ENCODE measurements at places on chromosomes 4 and X.

DNA sequence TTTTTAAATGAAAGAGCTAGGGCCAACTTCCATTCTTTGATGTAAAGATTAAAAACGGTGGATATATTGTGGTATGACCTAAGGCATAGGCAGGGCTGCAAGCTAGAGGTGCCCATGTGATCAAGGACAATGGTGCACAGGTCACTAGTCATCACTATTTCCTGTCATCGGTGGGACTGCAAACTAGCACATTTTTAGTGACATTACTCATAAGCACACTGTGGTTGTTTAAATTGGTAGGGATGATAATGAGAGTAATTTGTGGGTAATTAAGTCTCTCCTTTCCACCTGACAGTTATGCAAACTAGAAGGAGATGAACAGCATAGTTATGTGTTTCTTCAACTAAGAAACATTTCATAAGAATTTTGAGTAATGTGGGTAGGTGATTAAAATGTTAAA is 85.4 kb downstream of the GPRIN3 start:
- DNase-seq: no peak

DNA sequence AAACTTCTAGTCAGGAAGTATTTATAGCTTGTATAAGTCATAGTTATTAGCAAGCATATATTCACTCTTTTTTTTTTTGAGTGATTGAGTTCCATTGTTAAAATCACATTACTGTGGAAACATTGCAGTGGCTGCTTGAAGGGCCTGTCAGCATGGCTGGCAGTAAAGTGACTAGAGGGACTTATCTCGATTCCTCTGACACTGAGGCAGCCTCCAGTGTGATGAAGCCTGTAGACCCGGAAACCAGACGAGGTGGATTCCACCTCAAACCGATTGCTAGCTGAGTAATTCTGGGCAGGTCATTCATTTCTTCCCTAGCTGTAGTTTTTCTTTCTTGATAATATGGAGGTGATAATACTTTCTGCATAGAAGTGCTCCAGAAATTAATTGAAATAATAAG is 4.7 kb downstream of the FAM149A start:
- DNase-seq: no peak

DNA sequence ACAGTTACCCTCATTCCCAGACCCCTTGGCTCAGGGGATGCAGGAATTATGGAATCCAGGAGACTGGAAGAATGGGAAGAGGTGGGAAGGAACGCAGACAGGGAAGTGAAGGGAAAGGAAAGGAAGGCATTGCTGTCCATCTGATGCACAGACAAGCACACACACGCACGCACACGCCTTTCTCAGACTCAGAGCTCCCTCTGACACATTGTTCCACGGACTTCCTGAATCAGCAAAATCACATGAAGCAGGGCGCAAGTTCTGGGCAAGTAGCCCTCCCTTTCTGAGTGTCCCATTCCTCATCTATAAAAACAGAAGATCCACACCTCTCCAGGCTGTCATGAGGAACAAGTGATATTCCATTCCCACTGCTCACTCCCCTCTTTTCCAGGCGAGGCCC is 13.2 kb downstream of the IQSEC2 start:
- no peak for DNase-seq

GRCh38 chr4:130591091-130591490 is 1495.1 kb downstream of the C4orf33 start:
- DNase-seq: no peak

DNA sequence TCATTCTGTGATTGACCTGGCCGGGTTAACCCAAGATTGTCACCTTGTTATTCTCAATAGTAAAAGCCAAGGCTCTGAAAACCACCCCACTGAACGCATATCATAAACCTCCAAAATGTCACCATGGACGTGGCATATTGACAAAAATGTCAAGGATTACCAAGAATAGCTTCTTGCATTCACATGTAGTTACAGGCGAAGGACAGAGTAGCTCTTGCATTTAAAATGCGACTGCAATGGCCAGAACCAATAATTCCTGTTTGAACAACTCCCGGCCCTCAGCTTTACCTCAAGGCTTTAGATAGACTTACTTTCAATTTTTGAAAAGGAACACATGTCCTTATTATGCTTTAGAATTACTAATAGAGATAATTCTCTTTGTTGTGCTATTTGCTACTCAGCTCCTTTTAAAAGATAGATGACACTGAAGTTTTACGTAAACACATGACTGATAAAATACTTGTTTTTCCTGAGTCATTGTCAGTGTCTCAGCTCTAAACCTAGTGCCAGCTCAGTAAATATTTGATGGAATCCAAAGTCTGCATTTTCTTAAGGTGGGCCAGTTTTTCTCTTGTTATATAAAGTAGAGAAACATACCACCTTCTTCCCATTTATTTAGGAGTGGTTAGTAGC is 66.3 kb downstream of the CLDN34 start:
- DNase-seq: no peak

GRCh38 chr4:4990857-4991540 is 28.3 kb downstream of the CYTL1 start:
- DNase-seq: no peak

DNA sequence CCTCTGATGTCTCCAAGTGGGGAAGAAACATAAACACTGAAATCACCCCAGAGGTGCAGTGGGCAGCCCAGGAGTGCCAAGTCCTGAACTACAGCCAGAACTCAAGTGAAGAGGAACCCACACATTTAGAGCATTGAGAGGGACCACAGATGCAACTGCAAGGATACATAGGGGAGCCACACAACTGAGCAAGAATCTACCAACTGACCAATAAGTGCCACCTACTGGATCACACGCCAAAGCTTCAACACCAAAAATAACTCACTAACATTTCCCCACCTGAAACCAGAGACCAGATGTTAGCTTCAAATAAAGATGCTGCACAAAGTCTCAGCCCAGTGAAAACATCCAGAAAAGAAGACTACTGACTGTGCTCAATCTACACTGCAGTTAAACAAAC is 276.7 kb upstream of the GRIA3 start:
- DNase-seq: no peak

DNA sequence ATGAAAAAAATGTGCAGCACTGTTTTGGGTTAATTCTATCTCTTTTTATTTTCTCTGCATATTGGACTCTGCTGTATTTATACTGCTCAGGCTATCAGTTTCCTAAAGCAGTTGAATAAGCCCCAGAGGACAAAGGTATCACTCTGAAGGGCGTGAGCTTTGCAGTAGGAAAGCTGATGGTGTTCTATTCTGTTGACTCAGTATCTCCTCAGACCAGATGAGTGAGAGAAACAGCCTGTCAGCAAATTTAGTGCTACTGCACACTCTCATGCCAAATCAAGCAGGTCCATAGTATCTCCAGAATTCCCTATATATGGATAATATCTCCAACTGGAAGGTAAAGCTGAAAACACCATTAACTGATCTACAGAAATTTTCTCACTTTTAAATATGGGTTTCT is 132.3 kb upstream of the UGT8 start:
- DNase-seq: no peak

DNA sequence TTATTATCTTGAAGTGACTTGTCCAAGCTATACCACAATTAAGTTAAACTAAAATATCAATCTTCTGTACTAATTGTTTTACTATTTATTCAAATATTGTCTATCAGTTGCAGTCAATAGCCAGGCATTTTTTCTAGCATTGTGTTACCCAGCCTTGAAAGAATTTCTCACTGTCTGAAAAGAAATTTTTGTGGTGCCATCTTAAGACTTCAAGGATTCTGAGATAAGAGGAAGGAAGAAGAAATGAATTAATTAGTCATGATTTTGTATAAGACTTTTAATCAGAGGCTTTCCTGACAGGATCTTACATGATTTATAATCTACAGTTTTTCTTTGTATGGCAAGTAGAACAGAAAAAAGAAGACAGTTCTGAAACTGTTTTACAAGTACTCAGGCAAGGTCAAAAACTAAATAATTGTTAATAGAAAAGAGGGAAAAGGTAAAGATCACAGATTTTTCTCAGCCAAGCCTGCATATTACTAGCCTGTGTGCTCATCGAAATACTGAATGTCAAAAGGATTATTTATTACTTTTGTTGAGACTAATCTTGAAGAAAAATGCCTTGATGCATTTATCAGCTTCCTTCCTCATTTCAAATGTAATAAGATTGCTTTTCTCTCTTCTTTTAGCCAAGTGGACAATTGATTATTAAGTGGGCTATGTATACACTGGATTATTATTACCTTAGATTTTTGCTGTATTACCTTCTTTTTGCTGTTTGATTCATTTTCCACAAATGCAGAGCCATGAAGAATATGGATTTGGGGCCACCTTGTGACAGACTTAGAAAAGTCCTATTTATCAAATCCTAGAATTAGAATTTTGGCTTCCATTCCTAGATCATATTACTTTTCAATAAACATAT is 53.8 kb downstream of the CXCL1 start:
- DNase-seq: no peak

DNA sequence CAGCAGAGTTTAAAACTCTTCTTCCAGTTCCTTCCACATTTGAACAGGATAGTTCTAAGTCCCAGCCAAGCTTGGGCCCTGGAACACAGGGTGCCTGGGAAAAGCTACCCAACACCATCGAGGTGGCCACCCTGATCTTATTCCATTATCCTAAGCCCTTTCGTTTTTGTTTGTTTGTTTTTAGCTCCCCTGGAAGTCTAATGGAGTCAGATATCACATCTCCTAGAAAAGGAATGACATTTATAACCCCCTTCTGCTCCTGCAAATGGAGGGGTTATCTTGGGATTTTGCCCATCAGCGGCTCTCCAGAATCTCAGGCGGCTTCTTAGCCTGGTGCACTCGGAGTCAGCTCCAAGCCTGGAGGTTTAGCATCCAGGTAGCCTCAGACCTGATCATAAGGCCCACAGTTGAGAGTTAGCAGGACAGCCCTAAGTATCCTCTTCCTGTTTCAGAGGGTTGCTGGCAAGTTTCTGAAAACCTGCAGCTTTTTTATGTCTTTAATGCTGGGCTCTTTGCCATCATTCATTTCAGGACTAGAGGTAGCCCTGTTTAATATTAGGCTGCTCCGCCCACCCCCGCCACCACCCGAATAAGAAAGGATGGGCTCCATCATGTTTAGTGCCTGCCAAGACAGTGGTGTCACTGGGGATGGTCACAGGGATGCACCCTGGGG is 230.0 kb upstream of the LNX1 start:
- DNase-seq: no peak

- DNase-seq: peak; percentile 40
Observed at GRCh38 chr4:155025762-155026457, 182.5 kb upstream of the NPY2R start.

GRCh38 chr4:109914322-109914721 is 1.6 kb downstream of the EGF start:
- DNase-seq: no peak

DNA sequence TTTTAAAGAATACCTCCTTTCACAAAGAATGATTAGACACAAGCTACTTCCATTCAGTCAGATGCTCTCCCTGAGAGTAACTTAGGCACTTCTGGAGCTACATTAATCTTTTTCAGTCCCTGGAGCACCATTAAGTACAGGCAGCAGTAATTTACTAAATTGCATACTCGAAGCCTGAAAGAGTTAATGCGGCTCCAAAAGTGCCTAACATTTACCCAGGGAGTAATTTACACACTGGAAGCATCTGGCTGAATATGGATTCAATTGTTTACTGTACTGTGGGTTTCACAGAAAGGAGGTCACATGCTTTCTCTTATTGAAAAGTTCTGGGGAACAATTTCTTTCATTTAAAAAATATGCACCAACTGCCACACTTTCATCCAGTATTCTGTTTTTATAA is 260.8 kb upstream of the TENM3 start:
- no peak for DNase-seq

DNA sequence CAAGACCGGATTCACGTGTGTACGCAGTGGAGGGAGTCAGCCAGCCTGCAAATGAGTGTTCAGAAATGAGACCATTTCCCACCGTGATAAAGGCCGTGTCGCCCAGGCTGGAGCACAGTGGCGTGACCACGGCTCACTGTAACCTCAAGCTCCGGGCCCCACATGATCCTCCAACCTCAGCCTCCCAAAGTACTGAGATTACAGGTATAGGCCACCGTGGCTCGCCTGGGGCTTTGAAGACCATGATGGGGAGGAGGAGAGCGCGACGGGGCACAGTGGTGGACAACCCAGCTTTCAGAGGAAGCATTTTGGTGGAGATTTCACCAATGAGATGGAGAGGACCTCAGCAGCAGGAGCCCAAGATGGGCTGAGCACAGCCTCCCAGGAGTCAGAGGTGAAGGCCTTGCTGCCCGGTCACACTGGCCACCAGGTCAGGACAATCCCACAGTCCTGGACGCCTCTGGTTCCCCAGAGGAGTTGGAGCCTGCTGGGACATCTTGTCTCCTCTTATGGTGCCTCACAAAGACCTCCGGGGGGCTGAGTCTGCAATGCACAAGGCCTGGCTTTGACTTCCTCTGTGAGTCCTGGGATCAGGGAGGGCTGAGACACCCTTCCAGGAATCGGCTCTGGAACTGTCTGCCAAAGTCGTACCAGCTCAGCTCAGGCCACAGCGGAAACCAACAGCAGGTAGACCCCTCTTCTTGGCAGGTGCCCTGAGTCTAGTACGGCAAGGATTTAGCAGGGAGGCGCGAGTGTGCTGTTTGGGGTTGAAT is 22.4 kb upstream of the MXD4 start:
- no peak for DNase-seq

DNA sequence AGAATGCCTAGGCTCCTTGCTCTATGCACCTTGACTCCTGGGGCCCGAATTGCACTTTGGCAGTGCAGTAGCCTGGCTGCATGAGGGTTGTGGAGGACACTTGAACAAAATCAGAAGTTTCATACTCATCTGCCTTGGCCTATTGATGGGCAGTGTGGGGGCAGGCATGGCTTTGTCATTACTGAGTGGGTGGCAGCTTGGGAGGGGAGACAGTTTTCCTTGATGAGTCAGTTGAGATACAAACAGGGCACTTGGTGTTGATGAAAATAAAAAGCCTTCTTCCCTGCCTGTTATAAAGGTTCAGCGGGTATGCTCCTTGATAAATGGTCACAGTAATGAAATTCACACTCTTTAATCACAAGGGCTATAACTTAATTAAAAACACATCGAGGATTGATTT is 126.8 kb upstream of the MAMLD1 start:
- no peak for DNase-seq

DNA sequence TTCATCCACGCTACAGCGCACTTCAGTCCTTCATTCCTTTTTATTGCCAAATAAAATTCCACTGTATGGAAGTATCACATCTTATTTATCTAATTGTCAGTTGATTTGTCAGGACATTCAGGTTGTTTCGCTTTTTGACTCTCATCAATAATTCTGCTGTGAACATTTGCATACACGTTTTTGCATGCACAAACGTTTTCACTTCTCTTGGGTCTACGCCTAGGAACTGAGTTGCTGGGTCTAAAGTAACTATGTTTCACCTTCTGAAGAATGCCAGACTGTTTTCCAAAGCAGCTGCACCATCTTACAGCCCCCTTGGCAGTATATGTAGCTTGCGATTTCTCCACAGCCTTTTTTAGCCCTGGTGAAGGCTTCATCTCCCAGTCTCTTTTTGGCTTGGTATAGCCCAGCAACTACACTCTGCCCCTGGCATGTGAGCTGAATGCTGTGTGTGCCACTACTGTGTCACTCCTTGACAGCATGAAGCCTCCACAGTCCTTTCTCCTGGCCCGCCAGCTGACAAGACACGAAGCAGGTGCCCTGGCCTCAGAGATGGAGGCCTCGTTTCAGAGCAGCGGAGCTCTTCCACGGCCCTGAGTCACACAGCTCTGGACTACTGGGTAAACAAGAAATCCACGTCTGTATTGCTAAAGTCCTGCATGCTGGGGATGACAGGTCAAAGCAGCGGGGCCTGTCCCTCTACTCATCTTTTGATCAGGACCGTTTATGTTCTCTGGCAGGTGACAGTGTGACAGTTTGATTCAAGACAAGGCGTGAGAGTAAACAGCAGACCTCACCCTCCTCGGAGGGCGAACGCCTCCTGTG is 75.5 kb downstream of the NSUN7 start:
- DNase-seq: no peak

- no peak for DNase-seq
Observed at GRCh38 chrX:107596651-107597050, 31.7 kb upstream of the PRPS1 start.

Data from head of caudate nucleus (tissue), 42 donors.